ENCODE measurements at places on chromosomes 1 and 21.

DNA sequence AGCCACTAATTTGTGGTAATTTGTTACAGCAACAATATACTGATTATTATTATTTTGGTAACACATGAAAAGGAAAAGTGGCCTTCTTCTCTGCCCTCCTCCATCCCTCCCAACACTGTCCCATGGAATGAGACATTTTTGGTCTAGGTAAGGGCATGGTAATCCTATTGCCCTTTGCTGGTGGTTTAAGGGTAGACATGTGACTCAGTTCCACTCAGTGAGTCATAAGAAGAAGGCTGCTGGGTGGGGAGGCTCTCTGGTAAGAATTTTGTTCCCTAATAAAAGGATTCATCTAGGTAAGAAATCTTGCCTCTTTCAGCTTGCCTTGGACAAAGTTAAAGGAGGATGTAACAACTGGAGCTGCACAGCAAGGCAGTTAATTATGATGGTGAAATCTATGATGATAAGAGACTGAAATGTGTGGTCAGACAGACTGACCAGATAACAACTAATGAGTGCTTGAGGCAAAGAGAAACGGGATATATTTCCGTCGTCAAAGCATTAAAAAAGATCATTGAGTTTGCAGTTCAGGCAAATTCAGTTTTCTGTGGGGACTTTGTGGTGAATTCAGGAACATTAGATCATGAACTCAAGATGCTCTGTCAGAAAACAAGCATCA is 232.0 kb upstream of the KCNK2 start:
- no peak for DNase-seq

DNA sequence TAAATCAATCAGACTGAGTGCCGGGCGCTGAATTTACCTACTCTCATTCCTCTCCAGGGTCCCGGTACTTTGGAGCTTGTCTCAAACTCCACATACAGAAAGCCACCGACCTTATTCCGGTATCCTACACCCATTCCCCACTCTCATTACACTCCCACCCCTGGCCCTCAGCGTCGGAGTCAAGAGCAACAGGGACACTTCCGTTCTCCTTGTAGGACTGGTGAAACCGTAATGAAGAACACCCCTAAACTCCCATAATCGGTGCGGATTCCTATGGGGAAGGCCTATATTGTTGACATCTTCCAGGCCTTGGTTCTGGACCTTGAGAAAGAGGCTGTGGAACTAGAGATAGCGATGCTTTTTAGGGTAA is 798 bp downstream of the ZBED6 start:
- peak; percentile 34 for DNase-seq

DNA sequence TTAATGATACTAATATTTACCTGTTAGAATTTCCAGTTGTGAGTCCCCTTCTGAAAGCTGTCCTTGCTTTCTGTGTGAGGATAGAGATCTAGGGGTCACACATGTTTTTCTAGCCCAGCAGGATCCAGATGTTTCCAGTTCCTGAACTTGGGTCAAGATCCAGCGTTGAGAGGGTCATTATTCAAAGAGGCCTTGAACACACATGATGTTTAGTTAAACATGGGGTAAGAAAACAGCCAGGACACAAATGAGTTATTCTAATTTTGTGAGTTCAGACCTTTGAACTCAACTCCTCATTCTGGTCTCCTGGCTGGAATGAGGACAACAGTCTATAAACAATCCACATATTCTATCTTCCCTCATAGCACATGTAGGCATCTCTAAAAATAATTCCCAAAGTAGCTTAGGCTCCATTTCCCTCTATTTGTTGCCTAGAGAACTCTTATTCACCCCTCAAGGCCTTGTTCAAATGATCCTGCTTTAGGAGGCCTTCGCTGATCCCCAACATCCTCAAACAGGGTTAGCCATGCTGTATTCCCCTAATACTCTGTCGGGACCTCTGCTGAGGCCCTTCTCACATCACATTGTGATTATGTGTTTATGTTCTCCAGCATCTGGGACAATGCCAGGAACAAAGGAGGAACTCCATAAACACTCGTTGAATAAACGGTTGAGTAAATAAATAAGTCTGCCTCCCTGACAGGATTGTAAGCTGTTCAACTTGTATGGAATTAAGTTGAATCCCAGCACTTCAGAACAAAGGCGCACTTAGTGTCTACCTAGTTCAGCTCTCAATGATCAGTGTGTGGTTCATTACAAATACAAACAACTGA is 15.0 kb upstream of the KCNN3 start:
- no peak for DNase-seq

DNA sequence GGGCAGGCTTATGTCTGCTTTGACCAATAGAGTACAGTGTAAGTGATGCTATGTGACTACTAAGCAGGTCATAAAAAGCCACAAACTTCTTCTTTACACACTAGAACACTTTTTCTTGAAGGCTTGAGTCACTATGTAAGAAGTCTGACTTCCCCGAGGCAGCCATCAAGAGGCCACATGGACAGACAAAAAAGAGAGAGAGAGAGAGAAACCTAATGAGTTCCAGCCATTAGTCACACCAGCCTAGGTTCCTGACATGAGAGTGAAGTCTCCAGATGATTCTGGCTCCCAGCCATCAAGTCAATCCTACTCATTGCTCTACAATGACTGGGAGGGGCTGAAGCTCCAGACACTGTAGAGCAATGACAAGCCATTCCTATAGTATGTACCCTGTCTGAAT is 101.4 kb downstream of the LHX9 start:
- DNase-seq, result peak; percentile 4

DNA sequence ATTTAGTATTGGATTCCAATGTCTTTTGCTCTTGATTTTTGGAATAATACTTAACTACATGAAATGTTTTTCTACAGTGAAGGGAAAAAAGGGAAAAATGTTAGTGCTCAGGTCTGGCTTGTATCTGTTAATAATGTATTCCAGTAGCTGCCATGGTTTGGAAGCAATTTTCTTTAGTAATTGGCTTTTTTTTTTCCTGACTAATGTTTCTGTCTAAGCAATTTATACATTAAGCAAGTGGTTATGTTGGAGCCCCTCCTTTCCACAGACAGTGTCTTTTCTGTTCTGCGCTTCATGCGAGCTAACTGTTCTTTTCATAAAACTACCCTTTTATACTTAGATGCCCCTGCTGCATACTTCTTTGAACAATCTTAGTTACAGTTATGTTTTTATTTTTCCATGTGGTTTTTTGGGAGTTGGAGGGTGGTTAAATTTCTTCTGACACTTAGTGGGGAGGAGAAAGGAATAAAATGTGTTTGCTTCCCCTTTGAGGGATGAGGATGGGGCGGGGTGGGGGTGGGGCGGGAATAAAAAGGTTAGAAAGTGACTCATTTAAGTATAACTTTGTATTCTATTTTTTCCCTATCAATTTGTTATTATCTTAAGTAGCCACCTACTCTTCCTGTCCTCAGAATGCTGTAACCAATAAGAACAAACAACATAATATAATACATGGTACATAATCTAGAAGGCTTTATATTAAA is 83.1 kb downstream of the CLIC4 start:
- no peak for DNase-seq
